Fibroblast of lung (primary cell): ENCODE measurements at places on chromosomes 2 and 18. TPM values are rescaled to one million over a fixed set of nuclear protein-coding genes. Genes with fewer than 3 reads are reported as not detected.

CCBE1 gene
- total RNA-seq: 60.9 and 122 TPM in 2 replicates

RAB6D gene
- total RNA-seq: under 0.01 TPM in 1 of 2 replicates, not detected in the other

REEP1 gene
- not detected in 2 replicates for total RNA-seq

SPP2 gene
- total RNA-seq: not detected in 2 replicates

TFPI gene
- 111 and 117 TPM in 2 replicates for total RNA-seq

CERKL gene
- total RNA-seq: 0.17 TPM in 1 of 2 replicates, not detected in the other

SPIRE1 gene
- total RNA-seq: 28.8 and 31.0 TPM in 2 replicates

RIT2 gene
- not detected in 2 replicates for total RNA-seq

LYG2 gene
- not detected in 2 replicates for total RNA-seq

LCT gene
- under 0.01 TPM in 2 replicates for total RNA-seq

SNRNP200 gene
- total RNA-seq: 39.8 and 49.4 TPM in 2 replicates

OSR1 gene
- total RNA-seq: 13.4 and 17.7 TPM in 2 replicates

TGFA gene
- not detected in 2 replicates for total RNA-seq

CACNB4 gene
- total RNA-seq: 0.66 and 2.1 TPM in 2 replicates

XIRP2 gene
- total RNA-seq: 0.51 and 2.0 TPM in 2 replicates

SOWAHC gene
- total RNA-seq: 7.1 and 10.3 TPM in 2 replicates

SKOR2 gene
- not detected in 2 replicates for total RNA-seq

EMILIN2 gene
- total RNA-seq: 11.1 and 18.0 TPM in 2 replicates

SLC11A1 gene
- total RNA-seq: 0.17 and 0.26 TPM in 2 replicates

NEU2 gene
- total RNA-seq: not detected in 2 replicates

CCDC88A gene
- 34.7 and 56.5 TPM in 2 replicates for total RNA-seq

TMEM163 gene
- total RNA-seq: under 0.01 TPM in 1 of 2 replicates, not detected in the other

ZBTB7C gene
- 0.33 and 0.51 TPM in 2 replicates for total RNA-seq

AKAIN1 gene
- not detected in 2 replicates for total RNA-seq

PLCD4 gene
- total RNA-seq: 3.9 and 10.7 TPM in 2 replicates

EVX2 gene
- not detected in 2 replicates for total RNA-seq

ANTXR1 gene
- total RNA-seq: 44.6 and 45.5 TPM in 2 replicates

KRTCAP3 gene
- 0.33 TPM in 1 of 2 replicates, not detected in the other for total RNA-seq

BOLL gene
- not detected in 2 replicates for total RNA-seq

ZDBF2 gene
- 11.6 TPM in 2 replicates for total RNA-seq

ABHD1 gene
- total RNA-seq: 0.17 and 0.26 TPM in 2 replicates

PKDCC gene
- total RNA-seq: 63.9 and 70.1 TPM in 2 replicates

NEU4 gene
- under 0.01 TPM in 1 of 2 replicates, not detected in the other for total RNA-seq

SLC5A7 gene
- total RNA-seq: not detected in 2 replicates

MPP4 gene
- total RNA-seq: 0.26 and 0.50 TPM in 2 replicates

C2orf78 gene
- not detected in 2 replicates for total RNA-seq

SLC16A14 gene
- total RNA-seq: 1.5 and 5.6 TPM in 2 replicates

ORC2 gene
- total RNA-seq: 13.6 and 13.9 TPM in 2 replicates

RUFY4 gene
- total RNA-seq: not detected in 2 replicates

CFC1 gene
- total RNA-seq: not detected in 2 replicates

CAPN14 gene
- total RNA-seq: under 0.01 and 0.17 TPM in 2 replicates

DCDC2C gene
- total RNA-seq: not detected in 2 replicates

HOXD8 gene
- not detected in 2 replicates for total RNA-seq

IL37 gene
- total RNA-seq: not detected in 2 replicates
